Smooth muscle cell of trachea (primary cell): ENCODE measurements at places on chromosomes 2 and 18. TPM values are rescaled to one million over a fixed set of nuclear protein-coding genes. Genes with fewer than 3 reads are reported as not detected.

The ARHGAP25 gene
- 0.66 and 1.7 TPM in 2 replicates for total RNA-seq

The UGT1A5 gene
- total RNA-seq = not detected in 2 replicates

The FIGN gene
- 1.2 and 2.3 TPM in 2 replicates for total RNA-seq

The TTLL4 gene
- 6.3 and 14.2 TPM in 2 replicates for total RNA-seq

The TMEM131 gene
- 36.4 and 50.5 TPM in 2 replicates for total RNA-seq

The IL36B gene
- not detected in 2 replicates for total RNA-seq

The INO80B gene
- 14.1 and 16.0 TPM in 2 replicates for total RNA-seq

The VAPA gene
- 255 and 427 TPM in 2 replicates for total RNA-seq

The TIMM21 gene
- total RNA-seq = 19.2 and 24.6 TPM in 2 replicates

The DCDC2C gene
- not detected in 2 replicates for total RNA-seq

The CCDC178 gene
- 0.29 and 0.33 TPM in 2 replicates for total RNA-seq

The AQP12A gene
- total RNA-seq = not detected in 2 replicates

The ZNF407 gene
- total RNA-seq = 15.2 and 18.0 TPM in 2 replicates

The SLC5A7 gene
- total RNA-seq = not detected in 2 replicates

The LYG1 gene
- 0.17 and 0.73 TPM in 2 replicates for total RNA-seq
